Right kidney (tissue), 9 donors: ENCODE measurements at places on chromosomes 3 and 15.

GRCh38 chr15:99076555-99077308 is 28.1 kb upstream of the SYNM start:
- peak; percentile 73 for DNase-seq

- no peak for DNase-seq
Observed at GRCh38 chr3:35389907-35390306, 249.4 kb upstream of the ARPP21 start.

DNA sequence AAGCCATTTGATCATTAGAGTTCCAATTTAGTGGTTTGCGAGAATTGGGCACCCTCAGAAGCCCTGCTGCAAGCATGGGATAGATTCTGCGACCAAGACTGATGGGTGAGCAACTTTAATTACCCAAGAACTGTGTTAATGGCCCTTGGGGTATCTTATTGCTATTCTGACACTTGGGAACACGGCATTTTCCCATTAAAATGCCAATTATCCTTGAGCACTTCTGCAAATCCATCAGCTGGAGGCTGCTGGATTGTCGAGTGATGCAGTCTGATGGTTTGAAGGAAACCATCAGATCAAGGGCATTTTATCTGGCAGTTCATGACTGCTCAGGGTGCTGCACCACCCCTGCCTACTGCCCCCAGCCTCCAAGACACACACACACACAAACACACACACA is 183.6 kb upstream of the PROK2 start:
- DNase-seq, result peak; percentile 20

GRCh38 chr3:129602730-129603560 is 3.5 kb downstream of the PLXND1 start:
- DNase-seq, result no peak

DNA sequence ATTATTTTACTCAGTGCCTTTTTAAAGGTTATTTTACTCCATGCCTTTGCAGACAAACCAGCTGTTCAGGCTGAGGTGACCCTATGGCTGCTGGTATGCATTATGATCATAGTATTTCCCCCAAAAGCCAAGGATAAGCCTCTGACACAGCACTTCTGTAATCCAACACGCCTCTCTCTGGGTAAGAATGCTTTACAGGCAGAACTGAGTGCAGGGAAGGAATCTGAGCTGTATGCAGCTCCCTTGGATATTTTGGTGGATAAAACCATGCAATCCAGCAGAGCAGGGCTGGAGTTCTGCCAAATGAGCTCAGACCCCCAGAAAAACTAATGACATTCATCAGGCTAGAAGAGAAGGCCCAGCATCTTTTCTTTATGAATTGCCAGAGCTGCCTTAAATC is 11.7 kb upstream of the MAP1A start:
- DNase-seq, result no peak

DNA sequence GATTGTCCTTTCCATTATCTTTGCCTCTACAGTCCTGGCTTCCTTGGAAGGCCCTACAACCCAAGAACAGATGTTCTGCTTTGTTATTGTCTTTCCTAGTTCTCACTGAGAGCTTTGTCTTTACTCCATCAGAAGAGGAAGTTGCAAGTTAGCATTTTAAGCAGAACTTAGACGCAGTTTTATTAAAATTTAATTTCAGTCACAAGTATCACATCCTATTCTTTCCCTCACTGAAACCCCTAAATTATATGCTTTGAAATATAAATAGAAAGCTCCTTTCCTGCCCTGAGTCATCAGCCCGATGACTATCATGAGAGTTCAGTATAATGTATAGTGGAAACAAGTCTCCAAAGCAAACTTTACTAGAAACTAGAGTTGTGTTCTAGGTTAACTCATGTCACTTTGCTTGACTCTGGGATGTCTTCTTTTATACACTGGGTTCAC is 291.2 kb upstream of the RBMS3 start:
- DNase-seq, result no peak

DNA sequence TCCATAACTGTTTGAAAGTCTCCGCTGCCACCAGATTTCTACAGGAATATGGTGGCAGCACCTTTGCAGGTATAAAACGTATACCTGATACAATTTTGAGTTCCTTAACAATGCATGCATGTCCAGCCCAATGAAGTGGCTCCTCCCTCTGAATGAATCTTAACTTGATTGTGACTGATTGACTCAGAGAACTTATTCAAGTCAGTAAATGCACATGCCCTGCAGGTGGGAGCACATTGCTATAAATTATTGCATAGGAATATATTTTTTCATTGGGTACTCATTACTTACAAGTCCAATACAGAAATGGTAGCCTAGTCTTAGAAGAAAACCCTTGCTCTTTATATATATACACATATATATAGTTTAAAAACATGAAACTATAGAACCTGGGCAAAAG is 259.3 kb downstream of the BBX start:
- no peak for DNase-seq

DNA sequence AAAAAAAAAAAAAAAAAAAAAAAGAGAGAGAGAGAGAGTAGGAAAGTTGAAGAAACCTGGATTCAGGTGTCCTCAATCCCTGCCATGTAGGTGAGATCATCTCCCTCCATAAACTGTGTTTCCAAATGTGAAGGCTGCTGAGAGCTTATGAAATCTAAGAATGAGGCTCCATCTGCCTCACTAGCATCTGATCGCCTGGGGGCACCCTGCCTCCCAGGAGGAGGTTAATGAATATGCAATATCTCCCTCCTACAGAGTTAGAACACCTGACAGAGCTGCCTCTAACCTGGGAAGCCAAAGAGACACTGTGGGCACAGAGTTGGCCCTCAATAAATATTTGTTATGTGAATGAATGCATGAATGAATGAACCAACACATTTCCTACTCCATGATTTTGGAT is 23.8 kb upstream of the ZNF148 start:
- DNase-seq, result no peak

- no peak for DNase-seq
Observed at GRCh38 chr15:98955961-98956723, 51.5 kb downstream of the PGPEP1L start.

GRCh38 chr3:59731943-59732342 is 682.1 kb upstream of the CFAP20DC start:
- no peak for DNase-seq

GRCh38 chr3:190883141-190883540 is 20.6 kb upstream of the GMNC start:
- DNase-seq, result no peak
